ENCODE measurements at places on chromosomes 2 and 18.

- no peak for DNase-seq
Measured at GRCh38 chr2:74043345-74044329, 58.9 kb downstream of the TET3 start.

DNA sequence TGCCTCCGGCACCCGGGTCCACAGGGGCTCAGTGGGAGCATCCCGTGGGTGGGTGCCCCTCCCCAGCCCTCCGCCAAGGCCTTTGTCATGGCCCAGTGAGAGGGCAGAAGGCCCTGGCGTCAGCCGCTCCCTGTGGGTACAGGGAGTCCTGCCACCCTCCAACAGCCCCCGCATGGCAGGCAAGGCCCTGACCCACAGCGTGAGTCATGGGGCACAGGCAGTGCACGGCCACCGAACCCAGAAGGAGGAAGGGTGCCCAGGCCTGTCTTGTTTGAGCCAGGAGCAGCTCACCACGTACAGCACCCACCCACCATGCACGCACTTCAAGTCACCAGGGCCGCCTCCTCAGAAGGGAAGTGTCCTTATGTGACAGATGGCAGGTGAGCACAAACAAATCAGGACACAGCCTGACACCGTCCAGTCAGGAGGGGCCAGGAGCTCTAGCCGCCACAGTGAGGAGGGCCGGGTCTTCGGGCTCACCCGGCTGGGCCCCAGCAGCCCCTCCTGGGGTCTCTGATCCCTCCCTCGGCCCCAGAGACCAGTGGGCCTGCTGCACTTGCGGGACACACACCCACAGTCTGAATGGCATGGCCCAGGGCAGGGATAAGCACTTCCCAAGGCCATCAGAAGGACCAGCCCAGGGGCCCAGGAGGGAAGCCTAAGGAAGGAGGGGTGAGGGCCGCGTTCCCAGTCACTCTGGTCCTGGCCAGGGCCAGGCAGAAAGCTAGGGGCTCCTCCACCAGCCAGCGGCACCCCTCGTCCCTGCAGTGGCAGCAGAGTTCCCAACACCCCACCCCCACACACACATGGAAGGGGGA is 25.8 kb downstream of the BIN1 start:
- no peak for DNase-seq

- DNase-seq, result no peak
Measured at GRCh38 chr2:169823996-169824372, 721 bp downstream of the METTL5 start.

- no peak for DNase-seq
Measured at GRCh38 chr2:62938126-62938525, 112.5 kb upstream of the OTX1 start.

- no peak for DNase-seq
Measured at GRCh38 chr2:156394033-156394741, 42.0 kb upstream of the GPD2 start.

GRCh38 chr2:238525990-238526389 is 99.3 kb downstream of the ASB1 start:
- DNase-seq, result no peak

GRCh38 chr2:28505361-28505760 is 9.5 kb downstream of the PLB1 start:
- DNase-seq, result no peak
